ENCODE measurements at places on chromosomes 16 and 17. TPM values are rescaled to one million over a fixed set of nuclear protein-coding genes. Genes with fewer than 3 reads are reported as not detected.

ZFP3 gene
- 0.39 TPM for polyA plus RNA-seq

GRCh38 chr17:19551165-19551564 lies 17.5 kb downstream of the SLC47A1 start:
- H3K4me1 ChIP-seq = peaks cover 10% of the 10 kb centered on the region
- H3K27me3 ChIP-seq = no peaks in the 10 kb centered on the region
- no peaks in the 10 kb centered on the region for H3K36me3 ChIP-seq
- DNase-seq = no peak
- no peak overlapping the region for H3K4me3 ChIP-seq

CHD3 gene
- polyA plus RNA-seq = 0.55 TPM

SHISA6 gene
- not detected for polyA plus RNA-seq

GRCh38 chr17:41026715-41027471 lies at the start of gene KRTAP1-5:
KRTAP1-5 (minus strand) TSS chr17:41027208; CDS start chr17:41027155, 53 bp downstream.
- no peaks in the 10 kb centered on the region for H3K27me3 ChIP-seq
- DNase-seq = no peak
- H3K4me3 ChIP-seq = no peak within 1 kb of the TSS
- H3K27ac ChIP-seq = no peak within 1 kb of the TSS
- no peaks in the 10 kb centered on the region for H3K4me1 ChIP-seq

MSLN gene
- 0.29 TPM for polyA plus RNA-seq

DNAI2 gene
- not detected for polyA plus RNA-seq

- H3K4me3 ChIP-seq = no peak overlapping the region
- peaks cover 2% of the 10 kb centered on the region for H3K4me1 ChIP-seq
- H3K27me3 ChIP-seq = peaks cover 26% of the 10 kb centered on the region
- H3K36me3 ChIP-seq = no peaks in the 10 kb centered on the region
Observed at GRCh38 chr17:78365561-78366108, 5.8 kb upstream of the SOCS3 start.

DNA sequence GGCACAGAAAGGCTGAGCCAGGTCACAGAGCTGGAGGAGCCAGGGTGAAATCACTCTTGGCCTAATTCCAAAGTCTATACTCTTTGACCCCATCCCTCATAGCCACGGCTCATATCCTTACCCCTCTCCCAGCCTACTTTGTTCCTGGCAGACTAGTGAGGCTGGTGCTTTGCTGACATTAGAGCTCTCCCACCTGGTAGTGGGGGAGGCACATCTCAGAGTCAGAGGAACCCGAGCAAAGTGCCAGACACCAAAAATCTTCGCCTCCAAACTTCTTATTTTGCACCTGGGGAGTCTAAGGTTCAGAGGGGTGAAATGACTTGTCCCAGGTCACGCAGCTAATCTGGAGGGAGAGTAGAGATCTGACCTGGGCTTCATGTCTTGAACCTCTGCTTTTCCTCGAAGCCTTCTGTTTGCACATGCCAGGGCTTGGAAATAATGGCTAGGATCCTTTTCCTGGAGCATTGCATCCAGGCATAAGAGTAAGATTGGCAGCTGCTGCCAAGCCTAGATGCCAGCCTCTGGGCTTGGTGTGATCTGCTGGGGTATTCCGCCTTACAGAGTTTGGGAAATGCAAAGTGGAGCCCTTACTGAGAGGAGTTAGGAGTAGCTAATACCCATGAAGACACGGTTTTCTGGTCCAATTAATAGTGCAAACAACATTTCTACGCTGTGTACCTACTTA lies 126.9 kb downstream of the SPACA3 start:
- H3K4me1 ChIP-seq = no peaks in the 10 kb centered on the region
- no peak overlapping the region for H3K4me3 ChIP-seq
- H3K36me3 ChIP-seq = no peaks in the 10 kb centered on the region
- H3K27me3 ChIP-seq = no peaks in the 10 kb centered on the region
- H3K27ac ChIP-seq = no peak overlapping the region

GRCh38 chr16:56415875-56416274 lies 9.5 kb downstream of the AMFR start:
- peak; percentile 30 for DNase-seq
- H3K27me3 ChIP-seq = no peaks in the 10 kb centered on the region
- peak overlapping the region; percentile 40 for H3K4me3 ChIP-seq
- H3K27ac ChIP-seq = no peak overlapping the region
- peaks cover 14% of the 10 kb centered on the region for H3K36me3 ChIP-seq

DNA sequence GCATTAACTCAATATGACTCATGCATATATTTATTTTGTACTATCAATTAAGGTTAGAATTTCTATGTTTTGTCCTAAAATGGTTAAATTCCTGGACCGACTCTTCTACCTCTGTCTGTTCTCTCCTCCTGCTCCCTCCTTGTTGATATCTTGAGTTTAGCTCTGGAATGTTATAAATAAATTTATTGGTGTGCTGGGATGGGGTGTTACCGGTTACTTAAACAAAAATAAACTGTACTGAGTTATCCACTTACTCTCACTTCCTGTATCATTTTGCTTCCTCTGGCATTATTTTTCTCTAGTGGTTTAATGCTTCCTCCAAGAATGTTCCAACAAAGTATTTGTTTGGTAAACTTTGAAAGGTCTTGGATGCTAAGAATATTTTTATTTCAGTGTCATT lies 120.1 kb downstream of the ABCA8 start:
- no peaks in the 10 kb centered on the region for H3K27me3 ChIP-seq
- peaks cover 5% of the 10 kb centered on the region for H3K4me1 ChIP-seq
- no peak overlapping the region for H3K4me3 ChIP-seq
- no peak for DNase-seq

GRCh38 chr16:69867784-69868560 lies 83.2 kb upstream of the CLEC18A start:
- no peak for DNase-seq
- H3K4me1 ChIP-seq = peaks cover 4% of the 10 kb centered on the region
- H3K27ac ChIP-seq = no peak overlapping the region
- H3K27me3 ChIP-seq = no peaks in the 10 kb centered on the region
- H3K4me3 ChIP-seq = no peak overlapping the region

- H3K4me1 ChIP-seq = no peaks in the 10 kb centered on the region
- H3K27ac ChIP-seq = no peak overlapping the region
- H3K27me3 ChIP-seq = peaks cover 2% of the 10 kb centered on the region
- H3K4me3 ChIP-seq = no peak overlapping the region
Observed at GRCh38 chr16:75203096-75203495, 3.9 kb downstream of the CTRB2 start.

DNA sequence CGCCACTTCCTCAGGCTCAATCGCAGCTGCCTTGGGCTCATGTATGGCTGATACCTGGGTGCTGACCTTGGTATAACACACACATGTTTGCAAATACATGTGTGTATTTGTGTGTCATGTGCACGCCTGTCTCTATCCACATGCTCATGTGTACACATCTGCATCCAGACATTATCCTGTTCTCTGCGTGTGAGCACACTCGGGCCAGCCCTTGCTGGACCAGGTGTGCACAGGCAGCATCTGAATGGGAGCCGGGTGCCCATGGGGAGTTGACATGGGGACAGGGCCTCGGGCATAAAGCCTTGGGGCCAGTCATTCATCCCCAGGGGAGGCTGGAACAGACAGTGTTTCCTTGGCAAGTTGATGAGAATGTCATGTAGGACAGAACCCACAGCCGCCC lies 29.1 kb upstream of the CRHR1 start:
- H3K27ac ChIP-seq = no peak overlapping the region
- no peak for DNase-seq
- no peaks in the 10 kb centered on the region for H3K36me3 ChIP-seq
- no peaks in the 10 kb centered on the region for H3K27me3 ChIP-seq
- H3K4me3 ChIP-seq = no peak overlapping the region
- H3K4me1 ChIP-seq = no peaks in the 10 kb centered on the region

DNA sequence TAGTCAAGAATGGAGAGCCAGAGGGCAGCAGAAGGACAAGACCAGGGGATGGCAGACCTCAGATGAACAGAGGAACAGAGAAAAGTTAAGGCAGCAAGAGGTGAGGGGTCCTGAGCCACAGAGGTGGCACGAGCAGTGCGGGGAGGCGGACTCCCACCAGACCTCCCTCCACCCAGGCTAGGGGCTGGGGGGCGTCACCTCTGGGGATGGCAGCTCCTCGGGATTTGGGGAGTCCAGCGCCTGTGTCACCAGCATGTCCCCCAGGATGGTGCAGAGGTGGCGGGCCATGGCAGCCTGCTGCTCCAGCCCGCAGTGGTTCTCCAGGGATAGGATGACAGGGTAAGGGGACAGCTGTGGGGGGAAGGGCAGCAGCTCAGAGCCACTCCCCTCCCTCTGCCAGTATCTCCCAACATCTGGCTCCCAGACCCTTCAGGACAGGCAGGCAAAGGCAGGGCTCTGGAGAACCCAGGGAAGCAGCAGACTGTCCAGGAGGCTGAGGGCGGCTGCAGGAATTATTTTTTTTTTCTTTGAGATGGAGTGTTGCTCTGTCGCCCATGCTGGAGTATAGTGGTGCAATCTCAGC lies 15.8 kb downstream of the PLCD3 start:
- no peak overlapping the region for H3K4me3 ChIP-seq
- H3K27ac ChIP-seq = no peak overlapping the region
- no peaks in the 10 kb centered on the region for H3K27me3 ChIP-seq
- no peak for DNase-seq

DNA sequence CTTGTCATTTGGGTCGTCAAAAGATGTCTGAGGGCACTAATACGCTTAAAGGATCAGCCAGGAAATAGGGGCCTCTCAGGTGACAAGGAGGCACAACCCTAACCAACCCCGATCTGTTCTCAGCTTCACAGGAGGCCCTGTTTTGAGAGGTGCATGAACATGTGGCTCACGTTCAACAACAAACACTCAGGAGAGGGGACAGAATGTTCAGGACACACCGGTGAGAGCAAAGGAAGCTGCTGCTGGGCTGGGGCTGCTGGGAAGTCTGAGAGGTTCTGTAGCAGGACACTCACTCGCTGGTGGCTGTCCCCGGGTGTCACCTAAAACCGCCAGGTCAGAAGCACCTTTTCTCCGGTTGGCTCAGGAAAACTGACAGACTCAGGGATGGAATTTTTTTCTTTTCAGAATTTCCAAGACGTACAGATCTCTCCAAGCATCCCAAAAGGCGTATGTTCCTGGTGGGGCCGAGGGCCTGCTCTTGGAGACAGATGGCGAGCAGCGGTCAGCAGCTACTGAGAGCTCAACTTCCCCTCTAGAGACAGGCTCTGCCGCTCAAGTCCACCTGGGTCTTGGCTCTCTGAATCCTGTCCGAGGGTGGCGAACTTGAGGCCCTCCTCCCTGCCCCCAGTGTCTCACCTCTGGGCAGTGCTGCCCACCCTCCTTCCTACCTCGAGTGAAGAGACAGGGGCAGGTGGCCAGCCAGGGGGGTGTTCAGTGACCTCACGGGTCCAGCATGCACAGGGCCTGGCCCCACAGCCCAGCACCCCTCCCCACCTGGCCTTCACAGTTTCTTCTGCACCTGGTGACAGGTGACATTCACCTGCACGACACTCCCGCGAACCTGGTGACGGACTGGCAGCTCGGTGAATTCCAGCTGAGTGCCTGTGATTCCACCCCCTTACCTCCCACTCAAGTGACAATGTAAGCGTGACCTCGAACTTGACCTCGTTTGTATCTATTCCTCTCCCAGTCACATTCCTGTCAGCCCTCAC lies 22.9 kb downstream of the CLUH start:
- no peak for DNase-seq
- peaks cover 19% of the 10 kb centered on the region for H3K36me3 ChIP-seq
- H3K4me1 ChIP-seq = no peaks in the 10 kb centered on the region
- H3K27me3 ChIP-seq = no peaks in the 10 kb centered on the region

DNA sequence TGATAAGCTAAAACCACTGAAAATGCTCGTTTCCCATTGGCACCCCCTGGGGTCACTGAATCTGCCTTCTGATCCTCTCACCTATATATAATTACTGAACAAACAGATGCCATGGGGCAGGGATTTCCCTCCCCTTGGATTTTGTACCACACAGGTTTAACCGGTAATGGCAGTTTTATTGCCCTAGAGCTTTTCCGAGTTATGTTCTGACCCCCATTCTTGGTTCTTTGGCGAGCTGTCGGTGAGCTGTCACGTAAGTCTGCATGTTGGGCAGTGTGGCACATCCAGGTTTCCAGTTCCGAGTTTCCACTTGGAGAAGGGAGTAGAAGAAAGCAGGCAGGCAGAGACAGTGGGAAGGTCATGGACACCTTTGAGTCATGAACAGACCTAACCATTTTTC lies 7.1 kb downstream of the TMEM97 start:
- DNase-seq = no peak
- no peak overlapping the region for H3K4me3 ChIP-seq
- H3K36me3 ChIP-seq = peaks cover 53% of the 10 kb centered on the region
- H3K27ac ChIP-seq = peak overlapping the region; percentile 8
- H3K4me1 ChIP-seq = peaks cover 17% of the 10 kb centered on the region
- no peaks in the 10 kb centered on the region for H3K27me3 ChIP-seq

DNA sequence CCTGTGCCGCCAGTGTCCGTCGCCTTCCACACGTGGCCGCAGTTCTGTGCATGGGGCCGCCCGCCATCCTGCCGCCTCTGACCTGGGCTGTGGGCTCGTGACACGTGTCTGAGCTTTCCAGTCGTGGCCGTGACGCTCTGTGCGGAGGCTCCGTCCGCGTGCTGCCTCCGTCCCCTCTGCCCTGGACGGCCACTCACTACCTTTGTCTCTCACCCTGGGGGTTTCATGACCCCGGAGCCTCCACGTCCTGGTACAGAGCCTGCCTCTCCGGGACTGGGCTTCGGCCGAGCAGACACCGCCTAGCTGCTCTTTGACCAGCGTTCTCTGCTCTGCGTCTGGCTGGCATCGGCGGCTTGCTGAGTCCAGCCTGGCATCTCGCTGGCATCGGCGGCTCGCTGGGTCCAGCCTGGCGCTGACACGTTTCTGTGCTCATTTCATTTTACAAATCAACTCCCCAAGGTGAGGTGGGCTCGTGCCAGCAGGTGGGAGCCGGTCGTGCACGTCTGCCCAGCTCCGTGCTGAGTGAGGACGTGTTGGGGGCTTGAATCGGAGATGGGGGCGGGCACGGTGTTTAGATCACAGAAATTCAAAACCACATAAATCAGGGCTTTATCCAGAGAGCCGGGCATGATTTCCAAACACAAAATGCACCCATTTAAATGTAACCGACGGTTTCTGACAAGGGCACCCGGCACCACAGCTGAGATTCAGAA lies 44.3 kb upstream of the GNG13 start:
- H3K4me3 ChIP-seq = no peak overlapping the region
- no peaks in the 10 kb centered on the region for H3K36me3 ChIP-seq
- H3K27ac ChIP-seq = no peak overlapping the region
- no peak for DNase-seq
- H3K4me1 ChIP-seq = no peaks in the 10 kb centered on the region
- no peaks in the 10 kb centered on the region for H3K27me3 ChIP-seq
